ENCODE measurements at places on chromosomes 2 and 18.

DNA sequence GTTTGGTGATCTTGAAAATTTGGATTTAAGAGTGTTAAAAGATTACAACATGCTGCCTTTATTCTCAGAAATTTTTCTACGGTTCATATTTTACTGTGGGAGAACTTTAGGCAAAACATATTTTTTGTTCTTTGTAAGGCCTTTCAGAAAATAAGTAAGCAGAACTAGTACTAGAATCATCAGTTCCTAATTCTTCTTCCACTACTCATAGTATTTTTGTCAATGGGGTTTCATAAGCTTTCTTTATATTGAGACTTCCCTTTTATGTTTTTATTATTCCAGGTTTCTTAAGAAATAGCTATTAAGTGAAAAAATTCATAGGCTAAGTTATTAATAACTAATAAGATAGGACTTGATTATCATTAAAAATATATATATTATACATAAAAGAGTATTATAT is 12.4 kb downstream of the UGGT1 start:
- no peak for DNase-seq

DNA sequence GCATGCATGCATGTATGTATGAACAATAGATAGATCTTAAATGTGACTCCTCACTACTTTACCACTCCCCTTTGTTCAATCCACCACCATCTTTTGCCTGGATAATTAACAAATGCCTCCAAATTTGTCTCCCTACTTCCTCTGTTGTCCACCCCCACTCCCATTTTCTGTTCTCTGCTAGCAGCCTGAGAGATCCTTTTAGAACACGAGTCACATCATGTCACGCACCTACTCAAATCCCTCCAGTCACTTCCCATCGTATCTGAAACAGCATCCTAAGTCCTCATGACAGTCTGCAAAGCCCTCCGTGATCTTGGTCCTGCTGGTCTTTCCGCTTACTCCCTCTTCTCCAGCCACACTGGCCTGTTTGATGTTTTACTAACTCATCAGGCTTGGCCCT is 527.3 kb downstream of the EPHA4 start:
- no peak for DNase-seq

DNA sequence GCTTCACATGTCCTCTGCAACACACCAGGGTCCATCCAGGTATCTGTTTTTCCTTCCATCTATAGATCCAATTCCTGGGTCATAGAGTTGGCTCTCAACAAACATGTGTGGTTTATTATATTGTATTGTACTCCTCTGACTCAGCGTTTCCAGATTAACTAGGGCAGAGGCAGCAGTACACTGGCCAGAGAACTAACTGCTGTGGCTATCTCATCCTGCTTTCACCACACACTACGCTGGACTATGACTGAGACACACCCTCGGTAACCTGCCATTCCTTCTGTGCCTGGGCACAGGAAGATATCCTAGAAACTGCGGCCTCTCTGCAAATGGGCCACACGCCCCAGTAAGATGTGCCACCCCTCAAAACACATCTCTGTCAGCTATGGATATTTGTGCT is 159.8 kb upstream of the STK17B start:
- DNase-seq: no peak

DNA sequence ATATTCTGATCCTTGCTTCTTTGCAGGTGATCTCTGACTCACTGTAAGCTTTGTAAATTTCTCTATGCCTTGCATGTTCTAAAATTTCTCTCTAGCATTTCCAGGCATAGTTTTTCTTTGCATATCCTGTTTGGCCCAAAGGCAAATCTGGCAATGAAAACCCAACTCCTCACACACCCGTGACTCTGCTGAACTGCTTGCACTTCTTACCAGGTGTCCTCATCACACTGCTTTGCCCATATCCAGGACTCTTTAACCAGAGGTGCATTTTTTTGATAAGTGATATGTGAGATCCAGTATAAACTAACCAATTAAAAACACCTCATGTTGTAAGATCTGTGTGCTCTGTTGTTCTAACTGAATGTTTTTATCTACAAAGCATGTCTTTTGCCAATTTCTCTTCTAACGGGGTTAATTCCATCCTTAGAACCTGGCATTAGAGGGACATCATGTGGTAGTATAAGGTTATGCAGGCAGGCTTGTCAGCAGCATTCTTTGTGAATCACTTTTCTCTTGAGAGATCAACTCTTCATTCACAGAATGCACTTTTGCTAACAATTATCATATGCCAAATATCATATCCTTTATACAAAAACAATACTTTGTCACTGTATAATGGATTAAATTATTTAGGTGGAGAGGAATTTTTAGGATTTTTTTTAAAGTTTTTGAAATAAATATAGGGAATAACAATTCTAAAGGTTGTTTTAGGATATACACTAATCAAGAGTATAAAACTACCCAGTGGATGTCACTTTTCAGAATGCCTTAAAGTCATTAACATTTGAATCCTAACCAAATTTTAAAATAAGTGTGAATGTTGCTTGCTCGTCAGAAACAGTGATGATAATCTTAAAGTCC is 20.8 kb upstream of the TMX3 start:
- DNase-seq: no peak

DNA sequence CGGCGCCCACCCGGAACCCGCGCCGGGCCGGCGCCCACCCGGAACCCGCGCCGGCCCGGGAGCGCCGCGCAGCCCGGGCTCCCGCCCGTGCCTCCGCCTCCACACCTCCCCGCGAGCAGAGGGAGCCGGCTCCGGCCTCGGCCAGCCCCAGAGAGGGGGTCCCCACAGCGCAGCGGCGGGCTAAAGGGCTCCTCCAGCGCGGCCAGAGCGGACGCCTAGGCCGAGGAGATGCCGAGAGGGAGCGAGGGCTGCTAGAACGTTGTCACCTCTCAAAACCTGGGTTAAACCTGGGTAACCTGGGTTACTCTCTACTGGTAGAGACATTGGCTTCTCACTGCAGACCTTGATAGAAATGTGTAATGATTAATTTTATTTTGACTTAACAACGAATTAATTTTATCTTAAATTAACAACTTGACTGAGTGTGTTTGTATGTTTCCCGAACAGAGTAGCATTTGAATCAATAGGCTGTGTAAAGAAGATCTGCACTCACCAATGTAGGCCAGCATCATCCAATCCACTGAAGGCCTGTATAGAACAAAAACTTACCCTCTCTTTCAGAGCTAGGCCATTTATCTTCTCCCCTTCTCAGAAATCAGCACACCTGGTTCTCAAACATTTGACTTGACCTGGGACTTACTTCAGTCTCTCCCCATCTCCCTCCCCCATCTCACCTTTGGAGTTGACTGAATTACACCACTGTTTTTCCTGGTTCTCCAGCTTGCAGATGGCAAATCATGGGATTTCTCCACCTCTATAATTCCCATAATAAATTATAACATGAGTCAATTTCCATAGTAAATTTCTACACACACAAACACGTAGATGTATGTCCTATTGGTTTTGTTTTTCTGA is 242.7 kb downstream of the ASXL3 start:
- no peak for DNase-seq

DNA sequence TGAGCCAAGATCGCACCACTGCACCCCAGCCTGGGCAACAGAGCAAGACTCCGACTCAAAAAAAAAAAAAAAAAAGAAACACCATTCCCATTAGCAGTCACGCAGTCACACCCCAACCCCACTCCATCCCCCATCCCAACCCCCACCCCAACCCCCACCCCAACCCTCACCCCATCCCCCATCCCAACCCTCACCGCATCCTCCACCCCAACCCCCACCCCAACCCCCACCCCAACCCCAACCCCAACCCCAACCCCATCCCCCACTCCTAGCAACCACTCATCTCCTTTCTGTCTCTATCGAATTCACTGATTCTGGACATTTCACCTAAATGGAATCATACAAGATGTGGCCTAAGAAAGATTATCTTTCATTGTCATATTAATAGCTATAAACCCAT is 25.9 kb upstream of the ATP9B start:
- no peak for DNase-seq

DNA sequence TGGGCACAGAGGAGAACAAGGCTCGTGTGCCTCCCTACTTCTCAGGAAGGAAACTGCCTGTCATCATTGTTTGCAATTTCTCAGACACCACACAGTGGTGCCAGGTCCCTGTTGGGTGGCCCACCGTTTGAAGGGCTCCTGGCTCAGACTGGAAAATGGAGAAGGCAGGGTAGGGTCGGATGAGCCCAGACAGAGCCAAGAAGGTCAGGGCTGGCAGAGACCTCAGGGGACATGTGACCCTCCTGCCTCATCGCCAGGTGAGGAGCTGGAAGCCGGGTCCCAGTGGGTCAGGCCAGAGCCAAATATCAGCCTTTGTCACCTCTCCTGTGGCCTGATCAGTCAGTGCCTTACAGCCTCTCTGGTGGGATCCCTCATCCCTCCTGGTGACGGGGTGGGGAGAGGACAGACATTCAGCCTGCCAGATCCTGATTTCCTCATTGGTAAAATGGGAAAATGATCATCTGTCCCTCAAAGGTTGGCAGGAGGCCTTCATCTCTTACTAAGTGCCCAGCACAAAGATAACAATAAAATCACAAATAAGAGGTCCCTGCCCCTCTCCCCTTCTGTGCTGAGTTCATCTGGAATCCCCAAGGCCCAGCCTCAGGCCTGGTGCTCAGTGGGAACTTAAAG is 117.6 kb downstream of the CAPN13 start:
- no peak for DNase-seq

DNA sequence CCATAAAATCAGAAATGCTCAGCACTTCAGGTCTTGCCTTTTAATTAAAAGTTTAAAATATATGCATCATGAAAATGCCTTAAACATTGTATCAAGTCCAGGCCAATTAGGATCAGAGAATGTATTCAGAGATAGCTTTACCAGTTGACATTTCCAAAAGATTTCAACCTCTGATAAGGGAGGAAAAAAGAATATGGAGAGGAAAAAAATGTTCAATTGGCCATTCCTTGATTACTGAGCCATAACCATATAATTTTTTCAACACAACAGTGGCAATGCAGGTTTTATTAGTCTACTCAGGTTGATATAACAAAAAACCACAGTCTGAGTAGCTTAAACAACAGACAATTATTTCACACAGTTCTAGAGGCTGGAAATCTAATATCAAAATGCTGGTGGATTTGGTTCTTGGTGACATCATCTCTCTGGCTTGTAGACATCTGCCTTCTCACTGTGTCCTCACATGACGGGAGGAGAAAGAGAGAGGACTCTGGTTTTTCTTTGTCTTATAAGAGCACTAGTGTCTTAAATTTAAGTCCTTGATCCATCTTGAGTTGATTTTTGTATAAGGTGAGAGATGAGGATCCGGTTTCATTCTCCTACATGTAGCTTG is 111.9 kb downstream of the IRS1 start:
- DNase-seq: no peak

DNA sequence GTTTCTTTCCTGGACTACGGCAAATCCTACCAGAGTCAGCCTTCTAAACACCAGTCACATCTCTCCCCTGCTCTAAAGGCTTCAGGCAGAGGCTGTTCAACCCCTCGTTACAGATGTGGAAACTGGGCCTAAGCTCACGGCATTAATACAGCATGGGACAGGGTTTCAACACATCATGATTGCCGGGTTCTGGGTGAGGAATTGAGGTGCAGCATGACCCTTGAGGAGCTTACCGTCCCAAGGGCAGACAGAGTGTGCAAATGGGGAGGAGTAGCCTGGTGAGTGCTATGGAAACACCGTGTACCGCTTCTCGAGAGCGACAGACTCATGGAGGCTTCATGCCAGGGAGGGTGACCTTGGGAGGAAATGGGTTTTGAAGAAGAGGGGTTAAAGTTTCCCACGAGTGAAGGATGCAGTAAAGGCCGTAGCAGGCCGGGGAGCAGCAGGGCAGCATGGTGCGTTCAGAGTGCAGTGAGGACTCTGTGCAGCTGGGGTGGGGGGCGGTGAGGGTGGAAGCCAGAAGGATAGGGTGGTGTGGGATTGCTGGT is 51.1 kb downstream of the TGOLN2 start:
- no peak for DNase-seq

DNA sequence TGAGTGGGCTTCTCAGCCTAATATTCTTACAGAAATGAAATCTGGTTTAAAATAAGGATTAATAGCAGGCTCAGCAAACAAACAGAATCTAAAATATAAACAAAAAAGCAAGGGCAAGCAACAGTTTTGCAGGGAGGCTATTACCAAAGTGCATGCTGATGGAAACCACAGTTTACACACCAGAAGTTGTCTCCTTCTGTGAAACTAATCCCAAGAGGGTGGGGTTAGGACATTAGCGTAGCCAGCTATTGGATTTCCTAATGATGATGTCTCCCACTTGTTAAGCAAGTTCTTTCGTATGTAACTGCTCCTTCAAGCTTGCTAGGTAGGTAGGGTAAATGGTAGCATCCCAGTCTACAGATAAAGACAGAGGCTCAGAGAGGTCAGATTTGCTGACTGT is 65.0 kb upstream of the TSPYL6 start:
- no peak for DNase-seq

GRCh38 chr18:58813561-58814225 is 51.0 kb upstream of the ZNF532 start:
- no peak for DNase-seq

- no peak for DNase-seq
Measured at GRCh38 chr2:217836901-217837491, 165.8 kb downstream of the TNS1 start.

DNA sequence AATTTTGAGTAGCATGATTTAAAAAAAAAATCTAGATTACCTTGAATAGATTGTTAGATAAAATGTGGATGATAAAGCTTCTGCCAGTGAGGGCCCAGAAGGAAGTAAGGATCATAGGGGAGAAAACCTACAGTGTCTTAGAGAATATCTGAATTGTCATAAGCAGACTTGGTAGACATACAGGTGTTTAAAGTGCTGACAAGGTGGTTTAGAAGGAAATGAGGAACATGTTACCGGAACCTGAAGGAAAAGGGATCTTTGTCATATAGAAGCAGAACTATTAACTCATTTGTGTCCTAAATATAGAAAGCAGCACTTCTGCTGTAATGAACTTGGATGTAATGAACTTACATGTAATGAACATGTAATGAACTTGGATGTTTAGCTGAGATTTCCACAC is 94.9 kb upstream of the TTC27 start:
- DNase-seq: no peak

DNA sequence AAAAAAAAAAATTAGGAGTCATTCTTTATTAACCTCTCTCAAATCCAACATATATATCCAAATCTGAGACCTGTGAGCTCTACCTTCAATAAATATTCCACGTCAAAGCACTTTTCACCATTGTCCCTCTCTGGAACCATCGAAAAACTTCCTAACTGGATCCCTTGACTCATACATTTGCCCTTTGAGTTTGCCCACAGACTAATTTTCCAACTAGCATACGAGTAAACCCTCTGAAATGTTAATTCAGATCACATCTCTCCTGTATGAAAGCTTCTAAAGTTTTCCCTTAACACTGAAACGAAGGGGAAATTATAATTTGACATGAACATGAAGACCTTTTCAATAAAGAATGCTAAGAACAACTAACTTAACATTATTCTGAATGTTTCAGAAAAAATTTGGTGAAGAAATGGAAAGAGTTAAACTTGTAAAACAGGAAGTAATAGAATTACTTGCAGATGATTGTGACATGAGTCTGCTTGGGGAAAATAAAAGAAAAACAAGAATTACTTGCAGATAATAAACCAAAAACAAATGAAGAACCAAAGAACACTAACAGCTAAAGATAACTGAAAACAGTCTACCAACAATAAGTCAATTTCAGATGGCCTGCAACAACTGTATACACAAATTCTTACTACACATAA is 110.6 kb downstream of the C2orf74 start:
- DNase-seq: no peak

GRCh38 chr2:236875906-236876505 is 209.7 kb upstream of the COPS8 start:
- no peak for DNase-seq
